Left renal cortex interstitium (tissue), 4 donors: ENCODE measurements at places on chromosomes 7 and 10. TPM values are rescaled to one million over a fixed set of nuclear protein-coding genes. Genes with fewer than 3 reads are reported as not detected.
A peak's percentile ranks its signal among the peaks of the same experiment; 100 is the strongest.

- DNase-seq, result no peak
Observed at GRCh38 chr7:129864042-129864441, 88.7 kb downstream of the UBE2H start.

The MNX1 gene
- polyA plus RNA-seq, result 0.17 TPM

GRCh38 chr10:13978533-13979115 lies 352.1 kb downstream of the FRMD4A start:
- no peak for DNase-seq

DNA sequence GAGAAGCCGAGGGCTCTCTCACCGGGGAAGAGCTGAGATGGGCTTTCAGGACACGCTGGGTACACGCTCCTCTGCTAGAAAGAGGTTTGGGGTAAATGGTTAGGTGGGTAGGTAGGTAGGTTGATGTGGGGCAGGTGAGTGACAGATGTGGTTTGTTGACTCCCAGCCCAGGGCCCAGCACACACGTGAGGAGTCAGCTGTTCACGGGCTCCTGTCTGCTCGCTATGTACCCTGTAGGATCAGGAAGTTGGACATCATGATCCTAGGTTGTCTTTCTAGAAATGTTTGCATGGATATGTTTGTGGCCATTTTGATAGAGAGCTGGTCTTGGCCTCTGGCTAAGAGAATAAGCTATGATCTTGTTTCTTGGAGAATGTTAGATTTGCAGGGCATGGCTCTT lies 109.0 kb downstream of the TACC2 start:
- DNase-seq, result no peak

- DNase-seq, result no peak
Observed at GRCh38 chr10:133313192-133313591, 4.5 kb downstream of the ZNF511 start.

DNA sequence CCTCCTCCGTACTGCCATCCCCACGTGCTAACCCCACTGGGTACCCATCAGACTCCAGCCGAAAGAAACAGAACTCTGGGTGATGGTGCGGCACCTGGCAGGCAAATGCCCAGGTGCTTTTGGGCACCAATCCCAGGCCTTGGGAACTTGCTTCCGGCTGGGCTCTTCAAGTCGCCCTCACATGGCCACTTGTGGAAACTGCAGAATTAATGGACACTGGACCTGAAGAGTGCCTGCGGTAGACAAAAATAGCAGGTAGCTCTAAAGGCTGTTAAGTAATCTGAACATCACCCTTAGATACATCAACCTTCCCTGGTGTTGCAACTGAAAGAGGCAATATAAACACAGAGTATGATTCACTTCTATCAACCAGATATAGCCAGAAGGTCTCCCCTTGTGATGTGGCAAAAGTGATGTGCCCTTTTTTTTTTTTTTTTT lies 644.4 kb downstream of the GRM8 start:
- no peak for DNase-seq

The NANOS1 gene
- 4.1 TPM for polyA plus RNA-seq

GRCh38 chr7:28091190-28091589 lies 89.4 kb downstream of the JAZF1 start:
- no peak for DNase-seq

The ASAH2 gene
- 3.1 TPM for polyA plus RNA-seq

GRCh38 chr10:132470410-132471124 lies 67.0 kb upstream of the INPP5A start:
- DNase-seq, result no peak

The FBH1 gene
- polyA plus RNA-seq, result 69.0 TPM

DNA sequence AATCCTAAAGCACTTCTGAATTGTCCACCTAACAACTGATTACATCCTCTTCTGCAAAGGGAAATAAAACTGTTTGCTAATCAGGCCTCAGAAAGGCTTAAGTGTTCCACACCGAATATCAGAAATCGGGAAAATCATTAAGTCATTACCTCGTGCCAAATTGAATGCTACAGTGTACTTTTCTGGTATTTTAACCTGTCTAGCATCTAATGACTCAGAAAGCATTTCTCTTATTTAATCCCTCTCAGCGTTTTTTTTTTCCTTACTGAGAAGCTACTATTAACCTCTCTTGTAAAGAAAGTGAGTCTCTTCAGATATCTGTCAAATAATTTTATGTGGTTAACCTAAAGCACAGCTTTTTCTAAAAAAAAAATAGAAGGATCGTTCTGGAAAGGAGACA lies 28.6 kb downstream of the VIM start:
- no peak for DNase-seq

DNA sequence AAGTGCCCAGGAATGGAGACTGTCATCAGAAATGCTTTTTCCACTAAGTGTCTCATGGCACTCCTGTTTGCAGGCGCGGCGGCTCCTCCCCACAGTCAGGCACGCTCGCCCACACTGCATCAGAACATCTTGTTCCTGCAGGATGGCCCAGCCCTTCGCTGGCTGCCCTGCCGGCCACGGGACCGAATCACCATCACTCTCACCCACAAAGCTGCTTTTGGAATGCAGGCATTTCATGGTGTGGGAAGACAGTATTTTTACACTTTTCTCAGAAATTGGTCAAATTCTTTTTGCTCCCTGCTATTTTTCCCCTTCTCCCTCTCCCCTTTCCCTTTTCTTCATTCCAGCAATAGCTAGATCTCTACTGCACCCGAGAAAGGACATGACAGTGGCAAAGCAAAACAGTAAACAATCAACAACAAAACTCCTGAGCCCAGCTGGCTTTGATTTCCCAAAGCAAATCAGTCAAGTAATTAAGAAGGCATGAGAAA lies 176.1 kb upstream of the TNS3 start:
- DNase-seq, result no peak

The ELMO1 gene
- 9.2 TPM for polyA plus RNA-seq

GRCh38 chr7:35695473-35695850 lies 527 bp upstream of the HERPUD2 start:
- DNase-seq, result no peak

The GPNMB gene
- polyA plus RNA-seq, result 34.0 TPM

DNA sequence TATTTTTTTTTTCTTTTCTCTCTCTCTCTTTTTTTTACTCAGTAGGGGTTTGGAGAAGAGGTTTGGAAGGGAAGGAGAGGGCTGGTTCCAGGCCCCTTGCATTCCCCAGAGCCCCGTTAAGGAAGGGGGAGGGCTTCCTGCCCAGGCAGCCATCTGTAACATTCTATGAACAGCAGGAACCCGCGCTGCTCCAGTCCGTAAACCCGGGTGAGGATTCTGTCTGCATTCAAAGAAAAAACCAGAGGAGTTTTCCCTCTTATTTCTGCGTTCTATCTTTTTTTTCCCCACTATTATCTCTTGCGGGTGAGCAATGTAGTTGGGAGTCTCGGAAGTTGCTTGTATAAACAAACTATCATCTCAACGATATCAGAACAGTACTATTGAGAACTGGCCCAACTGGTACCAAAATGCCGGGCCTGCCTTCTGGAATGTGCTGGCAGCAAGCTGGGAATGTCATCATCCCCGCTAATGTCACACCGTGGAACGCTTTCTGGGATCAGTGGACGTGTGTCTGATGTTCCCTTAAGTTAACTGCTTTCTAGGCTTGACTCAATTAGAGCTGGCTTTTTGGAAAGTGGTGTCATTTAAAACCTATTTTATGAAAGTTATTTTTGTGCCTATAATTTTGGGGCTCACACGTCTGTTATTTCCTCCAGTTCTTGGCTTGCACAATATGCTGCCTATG lies 153.1 kb upstream of the MEOX2 start:
- DNase-seq, result peak; percentile 36

The SLC13A4 gene
- 1.6 TPM for polyA plus RNA-seq

GRCh38 chr7:79988653-79989052 lies 146.0 kb upstream of the GNAI1 start:
- no peak for DNase-seq

DNA sequence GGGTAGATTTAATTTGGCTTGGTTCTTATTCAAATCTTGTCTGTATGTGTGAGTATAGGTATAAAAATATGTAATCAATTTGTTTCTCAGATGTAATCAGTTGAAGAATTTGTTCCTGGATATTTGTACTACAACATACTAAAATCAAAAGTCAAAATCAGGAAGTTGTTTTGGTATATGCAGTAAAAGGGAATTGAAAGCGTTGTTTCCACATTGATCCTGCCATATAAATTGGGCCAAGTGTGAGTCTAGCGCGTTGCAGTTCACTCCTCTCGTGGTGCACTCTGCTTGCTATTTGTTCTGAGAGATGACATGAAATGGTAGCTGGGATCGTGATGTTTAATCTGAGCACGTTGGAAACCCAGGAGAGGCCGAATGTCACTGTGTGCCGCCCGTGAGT lies 55.9 kb downstream of the SHH start:
- DNase-seq, result no peak

The OR2A5 gene
- polyA plus RNA-seq, result 0.02 TPM

The DGKB gene
- polyA plus RNA-seq, result 2.7 TPM

- no peak for DNase-seq
Observed at GRCh38 chr7:6142871-6143380, 111.8 kb downstream of the ANKRD61 start.

DNA sequence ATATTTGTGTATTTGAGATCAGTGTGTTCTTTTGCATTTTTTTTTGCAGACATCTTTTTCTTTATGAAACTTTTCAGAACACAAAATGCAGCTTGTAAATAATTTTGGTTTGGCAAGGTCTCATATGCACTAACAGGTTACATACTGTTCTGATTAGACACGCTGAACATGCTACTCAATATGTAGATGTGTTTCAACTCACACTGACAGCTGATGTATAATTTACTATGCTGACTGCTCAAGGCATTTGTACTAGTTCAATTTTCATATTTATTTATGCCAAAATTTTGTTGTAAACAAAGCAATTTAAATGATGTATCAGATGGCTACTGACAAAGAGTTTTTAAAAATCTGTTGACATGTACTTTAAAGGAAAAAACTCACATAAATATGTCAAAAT lies 123.8 kb downstream of the TFEC start:
- no peak for DNase-seq

DNA sequence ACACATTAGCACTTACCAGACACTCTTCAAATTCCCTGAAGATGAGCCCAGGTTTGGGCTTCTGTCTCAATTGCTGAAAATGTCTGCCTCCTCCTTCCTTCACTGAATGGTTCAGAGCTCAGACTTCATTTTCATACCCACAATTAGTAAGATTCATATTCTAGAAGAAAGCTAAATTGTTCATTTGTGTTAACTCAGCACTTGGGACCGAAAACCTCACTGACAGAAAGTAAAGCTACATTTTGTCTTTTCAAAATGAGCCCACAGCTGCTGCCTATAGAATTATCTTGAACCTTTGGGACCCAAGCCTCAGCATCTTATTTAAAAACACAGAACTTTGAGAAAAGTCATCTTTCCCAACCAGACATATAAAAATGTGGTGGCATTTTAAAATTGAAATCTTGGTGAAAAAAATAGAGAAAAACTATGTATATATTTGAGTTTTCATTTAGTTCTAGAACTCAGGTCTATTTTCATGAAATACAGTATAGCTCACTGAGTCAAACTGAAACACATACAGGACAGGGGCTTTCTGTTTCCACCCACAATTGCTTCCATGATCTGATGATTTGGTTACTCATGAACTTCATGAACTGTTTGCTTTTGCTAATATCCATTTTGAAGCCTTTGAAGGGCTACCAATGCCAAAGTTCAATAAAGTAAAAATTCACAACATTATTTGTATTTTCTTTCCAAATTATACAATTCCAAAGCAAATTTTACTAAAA lies 119.1 kb upstream of the PFKP start:
- no peak for DNase-seq

DNA sequence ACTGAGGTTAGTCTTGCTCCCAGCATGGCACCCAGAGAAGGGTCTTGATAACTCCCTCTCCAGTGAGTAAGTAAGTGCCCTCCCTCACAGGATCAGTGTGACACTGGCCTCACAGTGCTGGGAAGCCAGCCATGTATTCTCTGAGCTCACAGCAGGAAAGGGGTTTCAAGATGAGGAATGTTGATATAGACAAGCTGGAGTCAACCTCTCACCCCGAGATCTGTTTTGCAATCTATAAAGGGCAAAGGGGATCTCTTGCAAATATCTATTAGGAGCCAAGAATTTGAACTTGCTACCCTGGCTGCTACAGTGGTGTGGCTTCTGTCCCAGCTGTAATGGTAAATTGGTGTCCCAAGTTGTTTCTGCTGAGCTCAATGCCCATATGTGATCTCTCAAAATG lies 70.2 kb upstream of the ADAM12 start:
- no peak for DNase-seq

- no peak for DNase-seq
Observed at GRCh38 chr10:101781984-101782810, 1.0 kb downstream of the NPM3 start.

GRCh38 chr10:11113156-11113555 lies 95.5 kb downstream of the CELF2 start:
- DNase-seq, result no peak

The OR2A1 gene
- polyA plus RNA-seq, result 1.9 TPM

GRCh38 chr10:120105001-120105400 lies 212.5 kb downstream of the SEC23IP start:
- DNase-seq, result no peak

DNA sequence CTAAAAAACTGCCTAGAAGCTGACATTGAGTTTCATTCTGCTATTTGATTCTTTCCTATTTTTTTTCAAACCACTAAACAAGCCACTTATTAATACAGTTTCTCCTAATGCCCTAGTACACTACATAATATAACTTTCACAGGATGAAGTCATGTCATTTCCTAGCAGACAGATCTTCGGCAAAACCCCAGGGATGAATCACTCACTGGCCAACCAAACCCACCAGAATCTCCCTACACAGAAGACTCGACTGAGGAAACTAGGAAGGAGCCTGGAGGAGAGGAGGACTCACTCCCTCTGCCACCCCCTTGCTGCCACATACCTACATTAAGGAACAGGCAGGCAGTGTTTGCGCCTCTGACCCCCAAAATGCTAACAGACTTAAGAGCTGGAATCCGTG lies 33.4 kb downstream of the XPNPEP1 start:
- DNase-seq, result no peak

GRCh38 chr7:157855016-157855415 lies 518.2 kb downstream of the DNAJB6 start:
- no peak for DNase-seq

GRCh38 chr7:120718361-120718760 lies 139.6 kb downstream of the TSPAN12 start:
- no peak for DNase-seq

GRCh38 chr7:132078891-132079735 lies 497.2 kb downstream of the PLXNA4 start:
- DNase-seq, result no peak

The TRDMT1 gene
- 13.0 TPM for polyA plus RNA-seq

DNA sequence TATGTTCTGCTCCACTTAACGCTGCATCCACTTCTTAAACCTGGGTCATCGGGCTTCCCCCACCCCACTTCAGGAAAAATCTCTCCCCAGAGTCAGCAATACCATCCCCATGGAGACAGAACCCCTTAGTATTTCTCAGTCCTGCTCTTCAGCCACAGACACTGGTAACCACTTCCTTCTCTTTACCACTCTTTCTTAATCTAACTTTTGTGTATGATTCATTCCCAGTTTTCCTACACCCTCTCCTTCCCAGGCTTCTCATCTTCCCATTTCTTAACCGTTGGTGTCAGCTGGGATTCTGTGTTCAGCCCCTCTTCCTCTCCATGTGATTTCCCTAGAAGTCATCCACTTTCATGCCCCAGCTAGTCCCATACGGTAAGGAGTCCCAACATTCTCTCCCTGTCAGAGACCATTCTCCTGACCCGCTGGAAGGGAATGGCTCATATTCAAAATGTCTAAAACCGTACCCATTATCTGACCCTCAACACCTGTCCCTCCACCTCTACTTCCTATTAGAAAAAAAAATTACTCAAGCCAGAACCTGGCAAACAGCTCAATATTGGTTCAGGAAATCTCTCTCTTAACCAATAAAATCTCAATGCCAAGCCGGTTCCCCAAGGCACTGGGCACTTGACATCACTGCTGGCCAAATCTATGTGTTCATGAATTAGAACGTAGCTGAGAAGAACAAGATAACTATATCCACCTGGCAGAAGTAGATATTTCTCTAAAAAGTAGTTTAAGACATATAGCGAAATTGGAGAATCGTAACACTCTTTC lies 89.4 kb downstream of the DGKI start:
- no peak for DNase-seq

The TMEM130 gene
- 4.5 TPM for polyA plus RNA-seq
